ENCODE measurements at places on chromosomes 13 and 19. TPM values are rescaled to one million over a fixed set of nuclear protein-coding genes. Genes with fewer than 3 reads are reported as not detected.

The APOC4 gene
- total RNA-seq, result not detected

The CLDND2 gene
- total RNA-seq, result 12.5 TPM

The DLEU7 gene
- total RNA-seq, result not detected

The ADM5 gene
- total RNA-seq, result 3.4 TPM

The ONECUT3 gene
- not detected for total RNA-seq

The NALCN gene
- 4.8 TPM for total RNA-seq

The ZNF561 gene
- 8.5 TPM for total RNA-seq

The CCL25 gene
- total RNA-seq, result not detected

The PIK3R2 gene
- total RNA-seq, result 10.3 TPM

The NLRP7 gene
- not detected for total RNA-seq

The CPAMD8 gene
- total RNA-seq, result not detected

The OR7C1 gene
- total RNA-seq, result not detected

The GIPC1 gene
- 135 TPM for total RNA-seq

The ZNF653 gene
- 3.7 TPM for total RNA-seq

The VPS36 gene
- 11.4 TPM for total RNA-seq

Data from A549 treated with CORT108297 at 1 μM for 4 hours (cell line).